ENCODE measurements at places on chromosomes 1 and 21. TPM values are rescaled to one million over a fixed set of nuclear protein-coding genes. Genes with fewer than 3 reads are reported as not detected.
A peak's percentile ranks its signal among the peaks of the same experiment; 100 is the strongest.

The CD5L gene
- not detected for total RNA-seq

The BCAR3 gene
- 0.71 TPM for total RNA-seq

DNA sequence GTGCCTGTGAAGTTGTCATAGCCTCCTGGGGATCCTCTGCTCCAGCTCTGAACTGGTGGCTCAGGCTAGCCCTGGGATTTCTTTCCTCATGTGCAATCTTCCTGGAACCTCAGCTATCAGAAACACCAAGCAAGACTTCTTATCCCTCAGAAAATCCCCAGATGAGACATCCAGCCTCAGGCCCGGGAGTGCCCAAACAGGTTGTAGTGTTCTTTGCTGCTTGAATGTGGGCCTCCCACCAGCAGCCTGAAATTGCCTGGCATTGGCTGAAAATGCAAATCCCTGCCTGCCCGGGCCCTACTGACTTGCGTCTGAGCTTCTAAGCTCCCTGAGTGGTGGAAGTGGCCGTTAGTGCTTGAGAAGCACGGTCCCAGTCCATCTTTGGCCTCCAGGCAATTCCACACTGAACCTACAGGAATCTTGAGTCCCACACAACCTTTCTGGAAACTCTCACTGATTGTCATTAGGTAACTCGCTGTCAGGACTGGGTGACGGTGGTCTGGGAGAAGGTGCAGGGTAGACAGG lies 146.8 kb downstream of the ZBTB18 start:
- no peak for DNase-seq
- no peak overlapping the region for H3K27ac ChIP-seq
- no peaks in the 10 kb centered on the region for H3K4me1 ChIP-seq
- H3K4me3 ChIP-seq: no peak overlapping the region

- no peak for DNase-seq
- no peak overlapping the region for H3K27ac ChIP-seq
- no peaks in the 10 kb centered on the region for H3K4me1 ChIP-seq
- H3K36me3 ChIP-seq: no peaks in the 10 kb centered on the region
Measured at GRCh38 chr21:33848249-33848953, 67.2 kb downstream of the ATP5PO start.

- H3K36me3 ChIP-seq: peaks cover 15% of the 10 kb centered on the region
- H3K4me3 ChIP-seq: peak overlapping the region; percentile 39
- peak overlapping the region; percentile 70 for H3K27ac ChIP-seq
- DNase-seq: peak; percentile 34
- no peaks in the 10 kb centered on the region for H3K27me3 ChIP-seq
Measured at GRCh38 chr1:244460197-244460596, 876 bp upstream of the CATSPERE start.

- H3K36me3 ChIP-seq: peaks cover 18% of the 10 kb centered on the region
- DNase-seq: no peak
- peaks cover 33% of the 10 kb centered on the region for H3K4me1 ChIP-seq
Measured at GRCh38 chr1:8382608-8383505, 64.9 kb downstream of the SLC45A1 start.

DNA sequence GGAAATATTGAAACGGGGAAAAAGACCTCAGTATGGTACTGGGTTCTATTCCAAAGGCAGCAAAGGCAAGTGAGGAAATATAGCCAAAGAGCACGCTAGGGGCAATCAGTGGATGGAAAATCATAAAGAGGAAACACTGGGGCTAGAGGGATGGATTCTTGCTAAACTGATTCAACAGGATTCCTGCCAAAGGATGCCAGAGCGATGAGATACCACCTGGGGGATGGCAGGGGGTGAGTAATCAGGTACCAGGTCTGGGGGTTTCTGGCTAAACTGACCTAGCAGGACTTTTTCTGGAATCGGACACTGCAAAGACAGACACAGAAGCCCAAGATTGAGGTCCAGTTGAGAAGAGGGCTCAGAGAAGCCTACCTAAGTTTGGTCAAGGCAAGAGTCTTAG lies 6.7 kb downstream of the CHI3L2 start:
- H3K36me3 ChIP-seq: peaks cover 53% of the 10 kb centered on the region
- DNase-seq: no peak
- H3K4me1 ChIP-seq: peaks cover 18% of the 10 kb centered on the region
- no peak overlapping the region for H3K4me3 ChIP-seq

DNA sequence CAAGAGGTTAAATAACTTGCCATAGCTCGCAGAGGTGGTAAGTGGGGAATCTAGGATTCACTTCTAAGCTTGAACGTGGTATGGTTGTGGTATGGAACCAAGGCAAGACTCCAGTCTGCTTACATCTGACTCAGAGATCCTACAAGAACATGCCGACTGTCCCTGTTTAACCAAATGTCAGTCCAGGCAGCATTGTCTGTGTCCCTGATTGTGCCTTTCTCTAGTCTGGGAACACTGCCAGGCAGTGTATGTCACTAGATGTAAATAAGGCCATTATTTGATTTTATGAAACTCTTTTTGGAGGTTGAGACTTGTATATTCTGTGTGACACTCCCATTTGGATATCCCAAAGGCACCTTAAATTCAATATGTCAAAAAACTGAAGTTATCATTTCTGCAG lies 96.0 kb downstream of the NOS1AP start:
- no peak for DNase-seq
- no peak overlapping the region for H3K4me3 ChIP-seq
- no peaks in the 10 kb centered on the region for H3K36me3 ChIP-seq

- H3K4me1 ChIP-seq: peaks cover 25% of the 10 kb centered on the region
- H3K4me3 ChIP-seq: no peak overlapping the region
- DNase-seq: no peak
Measured at GRCh38 chr1:23865543-23865930, 2.6 kb downstream of the FUCA1 start.

DNA sequence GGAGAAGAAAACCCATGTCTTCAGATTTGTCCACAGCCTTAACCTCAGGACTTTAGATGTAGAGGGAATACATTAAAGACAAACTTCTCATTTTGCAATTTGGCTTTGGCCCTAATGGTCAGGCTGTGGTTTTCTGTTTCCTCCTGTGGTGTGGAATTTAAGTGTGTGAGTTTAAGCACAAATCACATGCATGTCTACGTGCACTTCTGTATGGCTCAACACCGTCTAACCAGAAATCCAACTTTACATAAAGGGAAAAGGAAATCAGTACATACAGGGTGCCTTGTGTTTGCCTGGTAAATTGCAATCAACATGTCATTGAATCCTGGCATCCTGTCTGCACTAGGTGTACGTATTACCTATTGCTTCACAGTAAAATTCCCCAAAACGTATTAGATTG lies 1.2 kb upstream of the ZNF124 start:
- peaks cover 26% of the 10 kb centered on the region for H3K36me3 ChIP-seq
- no peak for DNase-seq
- H3K4me1 ChIP-seq: peaks cover 4% of the 10 kb centered on the region
- H3K27ac ChIP-seq: no peak overlapping the region
- H3K4me3 ChIP-seq: no peak overlapping the region

Data from activated naive CD8-positive, alpha-beta T cell treated with anti-CD3 and anti-CD28 coated beads, Interleukin-2, amount 10 ng/mL, durations not matched to agents 7 days and 5 days (primary cell).